Stimulated activated CD4-positive, alpha-beta T cell treated with anti-CD3 and anti-CD28 coated beads, Interleukin-4, amount 100 ng/mL, for 48 hours (primary cell): ENCODE measurements at places on chromosomes 11 and 22.
A peak's percentile ranks its signal among the peaks of the same experiment; 100 is the strongest.

- DNase-seq: no peak
Observed at GRCh38 chr22:38097557-38098409, 12.7 kb downstream of the BAIAP2L2 start.

DNA sequence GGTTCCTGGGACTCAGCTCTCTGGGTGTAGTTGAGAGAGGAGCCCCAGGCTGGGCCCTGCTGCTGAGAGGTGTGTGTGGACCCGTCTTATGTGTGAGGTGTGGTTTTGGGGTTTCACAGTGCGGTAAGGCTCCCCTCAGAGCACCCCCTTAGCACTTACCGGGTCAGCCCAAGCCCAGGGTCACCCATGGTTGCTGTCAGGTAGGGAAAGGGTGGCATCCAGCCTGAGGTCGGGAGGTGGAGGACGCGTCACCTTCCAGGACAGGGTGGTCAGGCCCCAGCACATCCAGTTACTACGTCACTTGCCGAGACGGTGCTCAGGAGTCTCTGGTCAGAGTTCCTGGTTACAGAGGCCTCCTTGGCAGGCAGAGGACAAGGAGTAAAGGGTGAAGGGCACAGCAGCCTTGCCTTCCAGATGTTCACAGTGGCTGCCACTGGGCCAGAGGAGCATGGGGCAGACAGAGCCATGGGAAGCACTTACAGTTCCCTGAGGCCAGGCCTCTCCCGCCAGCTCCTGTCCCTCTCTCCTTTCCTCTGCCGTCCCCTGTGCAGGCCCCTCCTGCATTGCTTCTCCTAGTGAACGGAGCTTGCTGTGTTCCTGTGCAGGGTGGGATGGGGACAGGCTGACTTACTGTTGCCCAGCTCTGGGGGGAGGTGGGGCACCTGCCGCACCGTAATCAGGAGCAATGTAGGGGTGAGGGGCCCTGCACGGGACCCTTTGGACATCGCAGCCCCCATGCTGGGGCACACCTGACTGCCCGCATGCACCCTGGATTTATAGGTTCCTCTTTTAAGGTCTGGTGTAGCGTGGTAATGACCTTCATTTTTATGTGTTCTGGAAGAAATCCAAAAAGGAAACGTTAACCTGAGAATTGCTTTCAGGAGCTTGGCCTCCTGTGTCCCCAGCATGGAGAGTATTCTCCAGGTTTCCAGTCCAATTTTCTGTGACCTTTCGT is 285.9 kb downstream of the TBC1D22A start:
- no peak for DNase-seq

DNA sequence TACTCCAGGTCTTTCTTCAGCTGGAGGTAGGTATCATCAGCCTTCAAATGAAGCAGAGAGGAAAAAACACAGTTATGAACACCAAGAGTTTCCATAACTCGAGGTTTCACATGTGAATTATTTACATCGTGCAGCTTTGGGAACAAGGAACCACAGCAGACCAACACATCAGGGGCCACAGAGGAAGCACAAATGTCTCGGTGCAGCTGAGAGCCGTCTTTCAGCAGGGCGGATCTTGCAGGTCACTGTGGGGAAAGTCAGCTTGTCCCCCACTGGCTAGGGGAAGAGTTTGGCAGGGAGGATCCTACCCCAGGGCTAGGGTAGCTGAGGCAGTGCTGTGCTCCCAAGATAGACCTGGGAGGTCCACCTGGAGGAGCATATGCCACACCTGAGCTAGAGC is 74.7 kb downstream of the C11orf58 start:
- DNase-seq: no peak

DNA sequence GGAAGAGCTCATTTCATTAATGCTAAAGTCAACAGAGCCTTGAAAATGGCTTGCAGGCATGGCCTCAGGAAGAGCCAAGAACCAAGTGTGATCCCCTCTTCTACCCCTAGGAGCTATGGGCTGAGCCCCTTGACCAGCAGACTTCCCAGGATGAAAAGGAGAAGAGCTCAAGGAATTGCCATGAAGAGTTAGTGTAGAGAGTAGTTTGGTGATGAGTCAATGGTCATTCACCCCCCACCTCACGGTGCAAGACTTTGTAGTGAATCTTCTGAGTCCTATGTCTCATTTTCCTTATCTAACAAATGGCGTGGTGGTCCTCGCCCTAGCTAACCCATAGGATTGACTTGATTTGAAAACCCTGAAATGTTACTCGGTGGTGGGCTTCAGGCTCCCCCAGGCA is 422.4 kb upstream of the CADM1 start:
- DNase-seq: no peak

DNA sequence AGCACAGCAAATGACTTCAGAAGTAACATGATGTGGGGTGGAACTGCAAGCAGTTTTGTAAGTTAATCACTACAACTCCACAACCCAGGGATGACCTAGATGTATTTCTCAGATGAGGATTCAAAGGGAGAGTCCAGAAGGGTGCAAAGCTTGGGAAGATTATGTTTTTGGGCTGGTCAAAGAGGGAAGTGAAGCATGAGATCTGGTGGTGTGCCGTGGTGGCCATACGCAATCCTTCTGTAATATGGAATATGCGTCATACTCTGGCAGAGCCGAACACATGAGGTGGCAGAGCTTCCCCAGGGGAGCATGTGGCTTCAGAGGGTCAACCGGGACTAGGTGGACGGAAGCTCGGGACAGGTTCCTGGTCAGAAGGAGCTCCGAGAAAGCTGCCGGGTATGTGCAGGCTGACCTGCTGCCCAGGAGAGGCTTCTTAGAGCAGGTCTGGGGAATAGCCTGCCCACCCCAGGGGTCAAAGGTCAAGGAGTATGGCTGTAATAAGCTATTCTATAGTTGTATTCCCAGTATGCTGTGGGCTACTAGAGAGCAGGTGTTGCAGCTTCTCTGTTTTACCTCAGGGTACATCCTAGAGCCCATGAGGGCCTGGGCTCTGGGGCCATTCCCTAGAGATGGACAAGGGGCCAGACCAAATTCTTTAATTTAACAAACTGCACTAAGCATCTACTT is 70.1 kb upstream of the PHOX2A start:
- DNase-seq: no peak

DNA sequence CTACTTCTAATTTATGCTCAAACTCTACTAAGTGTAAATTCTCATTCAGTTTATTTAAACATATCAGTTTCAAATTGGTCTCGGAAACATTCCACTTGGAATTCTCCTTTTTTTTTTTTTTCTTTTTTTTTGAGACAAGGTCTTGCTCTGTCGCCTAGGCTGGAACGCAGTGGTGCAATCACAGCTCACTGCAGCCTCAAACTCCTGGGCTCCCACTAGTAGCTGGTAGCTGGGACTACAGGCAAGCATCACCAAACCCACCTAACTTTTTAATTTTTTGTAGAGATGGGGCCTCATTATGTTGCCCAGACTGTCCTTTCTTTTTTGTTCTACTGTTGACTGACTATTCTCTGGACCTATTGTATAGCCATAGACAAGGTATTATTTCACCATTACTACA is 33.3 kb upstream of the CCDC81 start:
- DNase-seq: no peak

GRCh38 chr22:33337524-33337923 is 279.3 kb upstream of the SYN3 start:
- no peak for DNase-seq

GRCh38 chr22:24407278-24407665 is 20.1 kb upstream of the ADORA2A start:
- DNase-seq: no peak

- DNase-seq: no peak
Observed at GRCh38 chr11:61041755-61042518, 60.4 kb upstream of the CD5 start.

DNA sequence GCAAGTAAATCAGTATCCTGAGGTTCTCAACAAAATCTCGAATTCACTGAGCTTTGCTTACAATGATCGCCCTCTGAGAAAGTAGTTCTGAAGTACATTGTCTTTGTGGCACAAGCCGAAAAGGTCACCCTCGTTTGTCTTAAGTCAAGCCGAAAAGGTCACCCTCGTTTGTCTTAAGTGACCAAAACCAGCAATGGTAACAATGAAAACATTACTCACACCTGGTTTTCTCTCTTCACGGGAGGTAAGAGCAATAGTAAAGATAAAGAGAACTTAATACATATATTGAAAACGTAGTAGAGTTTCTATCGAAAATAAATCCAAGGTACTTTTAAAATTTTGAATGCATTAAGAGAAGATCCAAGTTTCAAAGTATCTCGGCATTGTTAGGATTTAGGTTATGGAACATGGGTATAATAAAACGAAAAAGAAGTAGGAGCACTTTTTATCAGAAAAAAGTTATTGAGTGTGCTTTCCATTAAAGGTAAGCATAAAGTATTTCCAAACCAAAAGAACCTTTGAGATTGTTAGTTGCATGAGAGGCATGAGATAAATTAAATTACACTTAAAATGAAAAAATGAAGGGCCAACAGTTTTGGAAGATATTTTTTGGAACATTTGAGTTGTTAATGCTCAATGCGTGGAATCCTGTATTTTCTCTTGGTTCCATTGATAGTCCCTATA is 1.2 kb downstream of the BARX2 start:
- no peak for DNase-seq

DNA sequence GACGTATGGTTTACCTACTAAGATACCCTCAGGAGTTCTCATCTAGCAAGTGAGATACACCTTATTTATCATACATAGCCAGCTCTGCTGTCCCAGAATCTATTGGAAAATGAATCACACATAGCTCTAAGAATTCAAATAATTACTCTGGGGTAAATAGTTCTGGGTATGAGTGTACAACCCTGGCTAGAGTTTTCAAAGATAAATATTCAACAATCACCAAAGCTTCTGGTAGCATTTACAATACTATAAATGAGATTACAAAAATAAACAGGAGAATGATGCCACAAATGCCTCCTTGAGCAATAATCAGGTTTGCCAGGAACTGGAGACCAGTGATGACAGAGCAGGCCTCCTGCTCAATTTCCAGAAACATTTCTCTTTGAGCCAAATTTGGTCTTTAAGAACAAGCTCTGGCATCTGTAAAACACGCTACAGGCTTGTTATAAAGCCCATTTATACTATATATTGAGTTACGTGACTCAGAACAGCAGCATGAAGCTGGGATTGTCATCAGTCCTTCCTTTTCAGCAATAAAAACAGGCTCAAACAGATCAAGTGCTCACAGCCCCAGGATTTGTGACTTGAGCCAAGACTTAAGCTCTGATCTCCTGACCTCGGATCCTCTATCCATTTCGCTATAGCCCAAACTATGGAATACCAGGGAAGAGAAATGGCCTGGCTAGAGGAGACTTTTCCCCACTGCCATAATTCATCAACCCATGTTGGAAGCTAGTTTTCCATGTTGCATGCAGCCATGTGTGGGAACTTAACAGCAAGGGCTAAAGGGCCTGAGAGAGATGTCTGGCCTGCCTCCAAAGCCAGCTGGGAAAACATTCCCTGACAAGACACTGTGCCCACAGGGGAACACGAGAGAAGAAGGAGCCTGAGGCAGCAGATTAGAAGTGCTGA is 19.7 kb downstream of the RAB30 start:
- no peak for DNase-seq

GRCh38 chr11:70191495-70192140 is 11.5 kb upstream of the FADD start:
- DNase-seq: peak; percentile 50

DNA sequence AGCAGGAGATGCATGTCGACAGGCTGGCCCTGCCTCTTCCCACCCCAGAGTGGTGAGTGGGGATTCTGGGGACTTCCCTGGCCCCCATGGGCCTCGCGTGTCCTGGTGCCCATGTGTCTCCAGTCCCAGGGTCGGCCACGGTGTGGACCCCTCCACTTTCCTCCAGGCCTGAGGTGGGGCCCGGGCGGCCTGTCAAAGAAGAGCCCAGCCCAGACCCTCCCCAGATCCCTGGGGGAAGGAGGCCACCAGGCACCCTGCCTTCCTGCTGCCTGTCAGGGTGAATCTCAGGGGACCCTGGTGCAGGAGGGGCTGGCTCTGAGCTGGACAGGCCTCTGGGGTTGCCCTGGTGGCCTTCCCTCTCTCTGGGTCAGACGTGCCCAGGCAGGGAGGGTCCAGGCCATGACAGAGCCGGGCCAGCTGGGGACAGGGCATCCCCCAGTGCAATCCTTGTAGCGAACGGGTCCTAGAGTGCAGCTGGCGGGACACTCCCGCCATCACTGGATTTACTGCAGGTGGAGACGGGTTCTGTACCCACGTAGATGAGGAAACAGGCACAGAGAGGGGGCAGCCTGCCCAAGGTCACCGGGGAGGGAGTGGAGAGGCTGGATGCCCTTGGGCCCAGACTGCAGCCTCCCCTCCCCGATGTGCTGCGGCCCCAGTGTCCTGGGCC is 13.5 kb upstream of the MUC6 start:
- no peak for DNase-seq

GRCh38 chr11:63590024-63590788 is 24.0 kb downstream of the PLAAT3 start:
- DNase-seq: no peak

DNA sequence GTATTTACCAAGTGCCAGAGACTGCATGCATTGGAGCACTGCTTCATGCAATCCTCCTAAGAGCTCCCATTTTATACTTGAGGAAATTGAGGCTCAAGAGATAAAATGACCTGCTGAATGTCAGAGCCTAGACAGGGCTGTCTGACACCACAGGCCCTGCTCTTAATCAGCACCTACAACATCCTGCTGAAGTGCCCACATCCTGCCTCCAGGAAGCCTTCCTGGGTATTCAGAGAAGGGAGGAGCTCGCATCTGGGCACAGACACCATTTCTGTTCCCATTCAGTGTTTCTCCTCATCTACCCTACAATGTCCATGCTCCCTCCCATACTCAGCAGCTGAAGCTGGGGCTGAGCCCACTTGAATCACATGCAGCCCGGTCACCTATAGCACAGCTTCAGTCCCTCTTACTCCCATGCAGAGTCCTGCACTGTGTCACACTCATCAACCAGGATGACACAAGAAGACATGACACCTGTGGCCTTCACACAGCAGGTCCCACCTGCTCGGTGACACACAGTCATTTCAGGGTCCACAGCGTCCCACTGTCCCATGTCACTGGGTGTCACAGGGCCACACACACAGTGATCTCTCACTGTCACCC is 53.1 kb downstream of the PDE2A start:
- DNase-seq: no peak

DNA sequence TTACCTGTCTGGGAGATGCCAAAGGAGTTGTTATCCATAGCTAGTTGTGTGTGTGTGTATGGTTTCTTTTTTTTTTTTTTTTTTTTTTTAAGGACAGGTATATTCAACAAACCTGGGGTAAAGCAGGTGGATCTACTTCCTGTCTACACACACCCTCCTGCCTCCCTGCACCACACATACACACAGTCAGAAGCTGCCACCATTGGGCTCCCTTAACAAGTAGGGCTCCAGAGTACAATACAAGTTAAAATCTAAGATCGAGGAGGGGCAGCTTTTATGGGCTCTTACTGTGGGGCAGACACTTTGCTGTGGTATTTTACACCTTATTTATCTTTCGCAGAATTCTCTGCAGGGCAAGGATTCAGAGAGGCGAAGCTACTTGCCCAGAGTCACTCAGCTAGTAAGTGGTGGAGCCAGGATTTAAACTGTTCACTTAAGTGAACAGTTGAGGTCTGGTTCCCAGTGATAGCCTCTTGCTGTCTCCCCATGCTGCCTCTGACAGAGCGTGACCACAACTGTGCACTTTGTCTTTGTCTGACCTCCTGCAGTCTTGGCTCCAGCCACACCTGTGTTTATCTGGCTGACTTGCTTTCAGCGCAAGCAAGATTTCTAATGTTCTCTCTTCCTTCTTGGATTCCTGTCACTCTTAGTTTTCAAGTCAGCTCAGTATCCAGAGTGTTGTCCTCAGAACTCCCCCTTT is 135.0 kb downstream of the CSNK2A3 start:
- DNase-seq: no peak
